Activated CD8-positive, alpha-beta T cell treated with anti-CD3 and anti-CD28 coated beads for 36 hours (primary cell): ENCODE measurements at places on chromosomes 11 and 22. TPM values are rescaled to one million over a fixed set of nuclear protein-coding genes. Genes with fewer than 3 reads are reported as not detected.

The RASSF7 gene
- total RNA-seq = 17.3 TPM

The CHEK1 gene
- 139 TPM for total RNA-seq

The OR56A1 gene
- not detected for total RNA-seq

- H3K27me3 ChIP-seq = peaks cover 9% of the 10 kb centered on the region
- no peaks in the 10 kb centered on the region for H3K36me3 ChIP-seq
- H3K4me1 ChIP-seq = no peaks in the 10 kb centered on the region
- DNase-seq = no peak
Observed at GRCh38 chr11:32288276-32288675, 147.1 kb downstream of the WT1 start.

The C11orf21 gene
- total RNA-seq = 2.2 TPM

GRCh38 chr22:41075946-41076345 lies 16.4 kb upstream of the EP300 start:
- no peak for DNase-seq
- no peak overlapping the region for H3K4me3 ChIP-seq
- H3K36me3 ChIP-seq = no peaks in the 10 kb centered on the region
- H3K27ac ChIP-seq = no peak overlapping the region
- no peaks in the 10 kb centered on the region for H3K4me1 ChIP-seq
- no peaks in the 10 kb centered on the region for H3K27me3 ChIP-seq

The BIK gene
- 2.5 TPM for total RNA-seq

The C11orf65 gene
- total RNA-seq = 1.1 TPM

GRCh38 chr11:26743622-26744021 lies 21.8 kb upstream of the SLC5A12 start:
- H3K4me1 ChIP-seq = no peaks in the 10 kb centered on the region
- DNase-seq = no peak
- H3K27ac ChIP-seq = no peak overlapping the region
- H3K36me3 ChIP-seq = no peaks in the 10 kb centered on the region
- no peaks in the 10 kb centered on the region for H3K27me3 ChIP-seq
